Activated CD4-positive, CD25-positive, alpha-beta regulatory T cell (primary cell): ENCODE measurements at places on chromosomes 16 and 17.

- no peak for DNase-seq
These were observed 1893.0 kb downstream of the TP53TG3F start for GRCh38 chr16:35352431-35352830.

DNA sequence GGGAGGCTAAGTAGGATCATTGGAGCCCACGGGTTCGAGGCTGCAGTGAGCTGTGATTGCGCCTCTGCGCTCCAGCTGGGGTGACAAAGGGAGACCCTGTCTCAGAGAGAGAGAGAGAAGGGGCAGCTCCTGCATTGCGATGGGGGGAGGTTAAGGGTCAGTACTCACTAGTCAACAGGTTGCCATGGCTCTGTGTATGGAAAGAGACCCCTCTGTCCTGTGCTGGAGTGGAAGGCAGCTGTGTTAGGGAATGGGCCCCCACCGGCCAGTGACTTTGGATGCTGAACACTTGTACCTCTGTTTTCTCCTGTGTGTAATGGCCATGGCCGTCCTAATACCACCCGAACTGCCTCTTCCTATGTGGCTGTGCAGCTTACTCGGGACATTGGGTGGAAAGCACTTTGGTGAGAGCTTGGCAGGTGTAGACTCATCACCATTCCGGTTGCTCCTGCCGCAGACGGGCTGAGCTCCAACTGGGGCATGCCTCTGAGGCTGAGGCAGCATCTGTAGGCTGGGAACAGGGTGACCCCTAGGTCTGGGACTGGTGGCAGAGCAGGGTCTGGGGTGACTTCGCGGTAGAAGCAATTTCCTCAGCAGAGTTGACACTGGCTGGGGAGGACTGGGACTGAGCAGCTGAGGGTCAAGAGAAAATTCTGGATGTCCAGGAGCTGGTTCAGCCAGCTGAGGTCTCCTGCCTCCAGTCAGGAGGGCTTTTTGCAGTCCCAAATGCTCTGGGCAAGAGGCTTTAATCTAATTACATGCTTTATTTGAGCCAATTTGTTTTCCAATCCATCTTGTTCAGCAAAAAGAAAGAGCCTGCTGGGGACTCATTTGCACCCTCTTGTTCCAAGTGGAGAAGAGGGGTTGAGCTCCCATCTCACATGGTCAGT lies 184.5 kb downstream of the NTN1 start:
- no peak for DNase-seq

DNA sequence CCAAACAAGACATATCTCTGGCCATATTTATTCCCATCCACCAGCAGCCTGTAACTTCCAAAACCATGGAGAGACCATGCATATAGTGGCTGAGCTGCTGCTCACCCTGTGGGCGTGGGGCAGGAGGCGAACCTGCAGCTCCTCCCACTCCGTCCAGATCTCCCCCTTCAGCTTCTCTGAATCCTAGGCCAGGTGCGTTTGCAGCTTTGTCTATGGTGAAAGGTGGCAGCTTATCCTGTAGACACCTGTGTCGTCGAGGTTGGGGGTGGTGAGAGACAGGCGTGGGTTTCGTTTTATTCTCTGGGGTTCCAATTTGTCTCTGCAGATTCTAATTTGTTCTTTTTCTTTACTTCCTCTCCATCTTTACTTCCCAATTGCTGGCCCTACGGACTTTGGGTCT lies 9.7 kb upstream of the ANKS4B start:
- DNase-seq = no peak

- DNase-seq = no peak
These were observed 3.3 kb downstream of the KRT37 start for GRCh38 chr17:41421116-41421515.

- peak; percentile 17 for DNase-seq
These were observed 36.6 kb upstream of the TMEM132E start for GRCh38 chr17:34542700-34543336.

- no peak for DNase-seq
These were observed 35.4 kb downstream of the SYT17 start for GRCh38 chr16:19203374-19203966.
